ENCODE measurements at places on chromosomes 12 and 14.

DNA sequence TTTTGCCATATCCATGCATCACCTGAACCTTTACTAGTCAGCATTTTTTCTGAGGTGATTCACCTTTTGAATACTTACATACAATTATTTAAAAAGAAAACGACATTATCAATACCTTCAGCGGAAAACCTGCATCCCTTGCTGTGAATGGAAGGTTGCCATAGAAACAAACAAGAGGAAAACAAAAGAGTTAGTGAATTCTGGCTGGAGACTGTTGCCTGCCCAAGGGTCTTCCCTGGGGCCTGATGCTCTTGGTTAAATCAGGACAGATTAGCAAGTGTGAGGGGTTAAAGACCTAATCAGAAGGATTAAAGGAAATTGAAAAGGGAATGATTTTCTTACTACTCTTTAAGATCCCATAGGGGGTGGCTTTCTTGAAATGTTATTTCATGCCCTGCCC, 96.0 kb upstream of the WSCD2 start:
- no peak for DNase-seq

GRCh38 chr14:63663428-63664341, 22.0 kb upstream of the WDR89 start:
- peak; percentile 3 for DNase-seq

GRCh38 chr14:57749267-57749666, 116.6 kb downstream of the SLC35F4 start:
- peak; percentile 84 for DNase-seq

DNA sequence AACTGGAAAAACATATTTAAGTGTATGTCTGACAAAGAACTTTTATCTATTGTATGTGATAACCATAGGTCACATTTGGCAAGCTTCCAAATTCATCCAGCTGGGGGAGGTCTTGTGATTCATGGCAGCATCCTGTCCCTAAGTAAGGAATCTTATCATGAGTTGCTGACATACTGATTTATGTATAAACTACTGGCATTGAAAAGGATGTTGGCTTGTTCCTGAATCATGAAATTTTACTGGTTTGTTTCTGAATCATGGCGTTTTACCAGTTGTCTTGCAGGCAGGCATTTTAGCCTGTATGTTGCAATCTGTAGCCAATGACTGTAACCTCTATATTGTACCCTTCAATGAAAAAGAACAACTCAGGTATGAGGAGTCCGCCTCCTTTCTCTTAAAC, 244.8 kb downstream of the IPO8 start:
- peak; percentile 77 for DNase-seq

DNA sequence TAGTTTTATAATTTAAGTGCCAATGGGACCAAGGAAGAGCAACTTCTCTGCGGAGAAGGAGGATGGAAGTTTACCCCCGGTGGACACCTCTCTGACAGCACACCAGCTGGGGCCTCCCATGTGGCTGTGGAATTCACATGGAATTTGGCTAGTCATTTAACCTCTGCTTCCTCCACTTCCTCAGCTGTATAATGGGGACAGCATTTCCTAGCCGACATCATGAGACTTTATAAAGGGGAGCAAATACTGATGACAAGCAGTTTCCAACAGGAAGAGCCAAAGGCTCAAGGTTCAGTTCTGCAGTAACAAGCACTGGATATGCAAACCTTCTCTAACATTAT, 7.5 kb downstream of the DUSP6 start:
- no peak for DNase-seq

DNA sequence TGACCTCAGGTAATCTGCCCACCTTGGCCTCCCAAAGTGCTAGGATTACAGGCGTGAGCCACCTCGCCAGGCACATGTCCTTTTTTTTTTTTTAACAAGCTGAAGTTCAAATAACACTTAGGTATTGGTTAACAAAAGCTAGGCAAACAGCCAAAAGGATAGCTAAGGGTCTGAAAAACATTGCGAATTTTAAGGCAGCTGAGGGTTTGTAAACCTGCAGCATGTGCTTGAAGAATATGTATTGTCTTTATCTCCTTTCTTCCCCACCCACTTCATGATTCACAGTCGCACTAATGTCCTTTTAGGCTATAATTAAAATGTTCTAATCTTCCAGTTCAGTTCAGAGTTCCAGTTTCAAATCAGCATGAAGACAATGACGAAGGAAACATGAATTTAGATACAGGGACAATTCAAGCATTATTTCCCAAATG, 30.1 kb upstream of the CERS5 start:
- DNase-seq = peak; percentile 64

- no peak for DNase-seq
Measured at GRCh38 chr12:11565752-11566151, 83.7 kb upstream of the ETV6 start.

- no peak for DNase-seq
Measured at GRCh38 chr14:104878582-104878981, 13.5 kb downstream of the CEP170B start.

GRCh38 chr14:88825503-88825902, 1.1 kb downstream of the TTC8 start:
- DNase-seq = no peak

GRCh38 chr12:8655421-8655820, 7.2 kb downstream of the MFAP5 start:
- DNase-seq = no peak

GRCh38 chr14:64696355-64696857, 7.8 kb upstream of the PLEKHG3 start:
- no peak for DNase-seq

- DNase-seq = peak; percentile 28
Measured at GRCh38 chr12:106766393-106766826, 8.1 kb upstream of the RIC8B start.

DNA sequence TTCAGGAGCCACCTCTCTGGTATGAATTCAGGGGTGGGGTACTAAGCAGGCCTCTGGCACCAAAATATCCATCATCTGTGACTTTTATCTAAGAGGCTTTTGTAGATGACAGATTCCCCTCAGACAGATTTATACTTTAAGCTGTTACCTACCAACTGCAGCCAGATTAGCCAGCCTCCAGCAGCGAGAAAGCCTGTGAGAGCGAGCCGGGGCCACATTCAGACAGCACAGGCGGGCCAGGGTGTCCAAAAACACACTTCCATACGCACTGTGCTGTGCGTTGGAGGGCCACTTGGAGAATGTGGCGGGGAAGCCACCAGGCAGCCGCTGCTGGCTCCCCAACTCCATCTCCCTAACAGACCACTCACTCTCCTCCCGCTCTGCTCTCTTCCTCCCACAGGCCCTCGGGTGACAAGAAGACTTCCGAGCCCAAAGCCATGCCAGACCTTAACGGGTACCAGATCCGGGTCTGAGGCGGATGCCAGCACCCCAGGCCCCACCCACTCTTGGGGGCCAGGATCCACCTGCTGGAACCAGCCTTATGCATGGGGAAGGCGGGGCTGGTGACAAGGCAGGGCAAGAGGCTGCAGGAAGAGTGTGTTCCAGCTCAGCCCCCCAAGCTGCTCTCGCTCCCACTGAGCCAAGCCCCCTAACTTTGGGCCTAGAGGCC, 17.4 kb downstream of the VASH1 start:
- DNase-seq = no peak

GRCh38 chr12:24025153-24025798, 75.8 kb upstream of the SOX5 start:
- DNase-seq = no peak

DNA sequence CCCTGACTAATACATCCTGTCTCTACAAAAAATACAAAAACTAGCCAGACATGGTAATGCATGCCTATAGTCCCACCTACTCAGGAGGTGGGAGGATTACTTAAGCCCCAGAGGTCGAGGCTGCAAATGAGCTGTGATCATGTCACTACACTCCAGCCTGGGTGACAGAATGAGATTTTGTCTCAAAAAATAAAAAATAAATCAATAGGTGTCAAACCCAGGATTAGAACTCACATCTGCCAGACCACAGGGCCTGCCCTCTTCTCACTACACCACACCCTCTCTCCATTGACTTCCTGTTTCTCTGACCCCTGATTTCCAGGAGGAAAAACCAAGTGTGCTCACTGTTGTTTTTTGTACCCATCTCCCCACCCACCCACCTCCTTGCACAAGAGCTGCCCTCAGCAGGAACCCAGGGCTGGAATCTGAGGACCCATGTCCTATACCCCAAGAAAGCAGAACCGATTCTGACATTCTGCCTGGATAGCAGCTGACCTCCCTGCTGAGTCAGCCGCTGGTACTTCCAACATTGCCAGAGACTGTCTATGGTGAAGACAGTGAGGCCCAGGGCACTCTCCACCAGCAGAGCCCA, 6.2 kb downstream of the CMKLR1 start:
- DNase-seq = no peak

GRCh38 chr12:55499810-55500252, 7.7 kb downstream of the OR6C68 start:
- DNase-seq = no peak

DNA sequence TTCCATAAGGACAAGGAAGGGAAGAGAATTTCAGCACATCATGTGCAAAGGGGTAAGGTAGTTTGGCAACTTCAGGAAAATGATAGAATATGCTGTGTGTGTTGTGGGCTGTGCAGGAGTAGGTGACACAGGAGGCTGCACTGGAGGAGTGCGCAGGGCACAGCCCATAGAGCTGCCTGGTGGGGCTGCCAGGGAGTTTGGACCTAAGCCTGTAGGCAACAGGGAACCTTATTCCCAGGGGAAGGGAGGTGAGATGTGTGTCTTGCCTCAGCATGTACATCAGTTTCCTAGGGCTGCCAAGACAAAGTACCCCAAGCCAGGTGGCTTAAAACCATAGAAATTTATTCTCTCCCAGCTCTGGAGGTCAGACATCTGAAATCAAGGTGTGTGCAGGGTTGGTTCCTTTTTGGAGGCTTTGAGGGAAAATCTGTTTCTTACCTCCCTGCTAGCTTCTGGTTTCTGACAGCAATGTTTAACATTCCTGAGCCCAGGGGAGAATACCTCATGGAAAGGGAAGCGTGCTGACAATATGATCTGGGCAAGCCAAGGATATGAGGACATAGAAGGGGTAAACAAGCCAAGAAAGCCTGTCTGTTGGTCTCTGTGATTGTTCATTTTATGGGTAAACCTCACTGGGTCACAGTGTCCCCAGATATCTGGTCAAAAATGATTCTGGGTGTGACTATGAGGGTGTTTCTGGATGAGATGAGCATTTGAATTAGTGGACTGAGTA, 174.0 kb upstream of the NTF3 start:
- DNase-seq = no peak

DNA sequence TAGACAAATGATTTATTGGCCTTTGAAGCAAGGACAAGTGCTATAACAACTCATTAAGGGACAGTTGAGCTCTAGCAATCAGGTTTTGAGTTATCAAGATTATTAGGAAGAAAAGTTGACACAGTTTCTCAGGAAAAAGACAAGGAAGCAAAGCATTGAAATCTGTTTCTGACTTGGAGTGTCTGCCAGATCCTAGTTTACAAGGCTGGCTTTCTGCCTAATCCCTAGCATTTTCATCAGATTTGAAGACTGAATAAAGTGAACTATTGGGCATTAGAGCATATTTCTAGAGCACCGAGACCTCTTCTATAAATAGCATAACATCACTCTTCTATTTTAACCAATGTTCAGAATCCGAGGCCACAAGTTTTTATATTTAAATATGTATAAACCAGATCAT, 7.0 kb downstream of the SYT1 start:
- DNase-seq = no peak

DNA sequence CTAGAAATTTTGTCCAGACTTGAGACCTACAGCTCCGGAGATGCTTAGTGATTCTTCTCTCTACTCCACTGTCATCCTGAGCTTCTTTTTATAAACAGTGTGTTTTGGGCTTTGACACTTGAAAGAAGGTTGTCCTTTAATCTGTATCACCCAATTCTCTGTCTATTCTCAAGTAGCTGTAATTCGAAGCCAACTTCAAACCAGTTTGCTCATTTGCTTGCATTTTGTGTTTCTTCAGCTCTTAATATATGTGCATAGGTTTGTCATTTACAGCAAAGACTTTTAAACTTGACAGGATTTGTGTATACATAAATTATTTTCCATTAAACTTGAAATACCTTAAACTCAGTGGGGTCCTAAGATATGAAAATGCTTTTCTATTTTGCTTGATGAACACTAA, 16.4 kb upstream of the MYBPC1 start:
- DNase-seq = no peak

DNA sequence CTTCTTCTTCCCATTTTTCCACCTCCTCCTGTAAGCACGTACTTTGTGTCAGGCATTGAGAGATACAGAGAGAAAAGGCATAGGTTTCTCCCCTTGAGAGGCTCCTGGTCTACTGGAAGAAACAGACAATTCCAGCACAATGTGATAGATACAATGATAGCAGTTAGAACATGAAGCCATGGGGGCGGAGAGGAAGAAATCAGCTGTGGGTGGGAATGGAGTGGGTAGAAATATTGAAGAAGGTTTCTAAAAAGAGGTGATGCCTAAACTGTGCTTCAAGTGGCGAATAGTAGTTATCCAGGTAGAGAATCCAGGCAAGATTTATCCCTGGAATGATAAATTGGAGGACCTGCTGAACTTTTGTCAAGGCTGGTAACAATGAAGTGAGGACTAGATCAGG, 528.8 kb downstream of the NRXN3 start:
- no peak for DNase-seq
